Neural progenitor cell (in vitro differentiated cells): ENCODE measurements at places on chromosomes 6 and 20. TPM values are rescaled to one million over a fixed set of nuclear protein-coding genes. Genes with fewer than 3 reads are reported as not detected.

DNA sequence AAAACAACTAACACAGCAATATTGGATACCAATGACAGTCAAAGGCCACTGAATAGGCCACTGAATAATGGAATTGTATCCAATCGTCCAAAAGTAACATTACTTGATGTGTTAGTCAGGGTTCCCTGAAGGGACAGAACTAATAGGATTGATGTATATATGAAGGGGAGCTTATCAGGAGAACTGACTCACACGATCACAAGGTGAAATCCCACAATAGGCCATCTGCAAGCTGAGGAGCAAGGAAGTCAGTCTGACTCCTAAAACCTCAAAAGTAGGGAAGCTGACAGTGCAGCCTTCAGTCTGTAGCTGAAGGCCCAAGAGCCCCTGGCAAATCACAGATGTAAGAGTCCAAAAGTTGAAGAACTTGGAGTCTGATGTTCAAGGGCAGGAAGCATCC lies 571.4 kb downstream of the PRKN start:
- no peaks in the 10 kb centered on the region for H3K4me1 ChIP-seq
- DNase-seq = no peak
- H3K36me3 ChIP-seq = no peaks in the 10 kb centered on the region
- H3K27me3 ChIP-seq = no peaks in the 10 kb centered on the region
- H3K4me3 ChIP-seq = no peak overlapping the region

- H3K27ac ChIP-seq = no peak overlapping the region
- no peak for DNase-seq
- no peaks in the 10 kb centered on the region for H3K4me1 ChIP-seq
- H3K36me3 ChIP-seq = no peaks in the 10 kb centered on the region
- H3K27me3 ChIP-seq = no peaks in the 10 kb centered on the region
- no peak overlapping the region for H3K4me3 ChIP-seq
Measured at GRCh38 chr6:143363299-143363698, 87.2 kb downstream of the ADAT2 start.

- no peak overlapping the region for H3K4me3 ChIP-seq
- H3K27ac ChIP-seq = no peak overlapping the region
- DNase-seq = no peak
- no peaks in the 10 kb centered on the region for H3K36me3 ChIP-seq
Measured at GRCh38 chr6:8269872-8270454, 165.4 kb downstream of the SLC35B3 start.

The FGD2 gene
- 0.06 and 0.12 TPM in 2 replicates for total RNA-seq

The TRIM15 gene
- total RNA-seq = not detected in 2 replicates

- no peaks in the 10 kb centered on the region for H3K36me3 ChIP-seq
- no peak overlapping the region for H3K27ac ChIP-seq
- no peaks in the 10 kb centered on the region for H3K27me3 ChIP-seq
- no peak for DNase-seq
- peaks cover 38% of the 10 kb centered on the region for H3K4me1 ChIP-seq
Measured at GRCh38 chr6:154535147-154535546, 24.7 kb upstream of the CNKSR3 start.

GRCh38 chr6:122904166-122904565 lies 91.9 kb upstream of the CLVS2 start:
- no peak for DNase-seq
- no peak overlapping the region for H3K27ac ChIP-seq
- H3K27me3 ChIP-seq = peaks cover 3% of the 10 kb centered on the region
- no peaks in the 10 kb centered on the region for H3K36me3 ChIP-seq
- no peaks in the 10 kb centered on the region for H3K4me1 ChIP-seq
